ENCODE measurements at places on chromosomes 7 and 10. TPM values are rescaled to one million over a fixed set of nuclear protein-coding genes. Genes with fewer than 3 reads are reported as not detected.
A peak's percentile ranks its signal among the peaks of the same experiment; 100 is the strongest.

The STX1A gene
- total RNA-seq, result 7.1 TPM

The ARHGAP22 gene
- 5.7 TPM for total RNA-seq

The TMEM130 gene
- 0.12 TPM for total RNA-seq

The TMEM184A gene
- 0.05 TPM for total RNA-seq

The TBXAS1 gene
- total RNA-seq, result 16.8 TPM

The CPXM2 gene
- 14.6 TPM for total RNA-seq

The SPDYE16 gene
- total RNA-seq, result 1.2 TPM

DNA sequence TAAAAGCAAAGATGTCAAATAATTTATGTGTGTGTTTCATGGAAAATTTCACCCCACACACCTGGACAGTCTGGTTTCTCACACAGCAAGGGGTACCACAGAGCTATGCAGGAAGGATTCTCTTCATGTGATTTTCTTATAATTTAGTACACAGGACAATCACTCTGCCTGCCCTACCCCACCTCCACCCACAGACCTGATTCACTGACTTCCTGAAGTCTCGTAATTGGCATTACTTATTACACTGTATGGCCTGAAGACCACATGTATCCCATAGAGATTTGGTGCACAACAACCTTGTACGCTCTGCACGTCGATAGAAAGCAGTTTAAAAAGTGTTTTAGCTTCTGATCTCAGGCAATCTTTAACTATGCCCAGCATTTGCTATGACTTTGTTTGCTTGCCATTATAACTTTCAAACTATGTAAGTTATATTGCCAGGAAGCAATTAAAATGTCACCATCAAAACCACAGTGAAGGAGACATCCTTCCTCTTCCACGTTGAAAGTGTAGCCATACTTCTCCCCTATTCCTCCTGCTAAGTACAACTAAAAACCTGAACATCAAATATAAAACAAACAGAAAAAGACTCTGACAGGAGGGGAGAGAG, 279.4 kb upstream of the IMMP2L start:
- DNase-seq, result no peak

GRCh38 chr10:26858707-26859034, 2.1 kb downstream of the ABI1 start:
- no peak for DNase-seq

- DNase-seq, result peak; percentile 51
Observed at GRCh38 chr7:108146070-108146842, 16.1 kb upstream of the LAMB4 start.

DNA sequence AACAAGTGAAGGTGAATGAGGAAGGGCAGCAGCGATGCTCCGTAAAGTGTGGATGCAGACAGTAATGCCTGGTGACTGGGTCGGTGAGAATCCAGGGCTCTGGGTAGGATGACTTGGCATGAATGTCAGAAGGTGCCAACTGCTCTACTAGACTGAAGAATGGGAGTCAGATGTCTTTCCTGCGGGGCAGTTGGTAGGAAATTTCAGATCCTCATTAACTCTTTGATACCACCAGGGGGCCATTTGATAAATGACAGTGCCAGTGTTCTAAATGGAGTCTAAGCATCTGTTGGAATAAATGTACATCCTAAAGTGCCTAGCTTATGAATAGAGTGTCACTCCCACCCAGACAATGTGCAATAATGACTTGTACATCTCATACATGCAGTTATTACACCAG, 462.0 kb downstream of the GRM8 start:
- no peak for DNase-seq

DNA sequence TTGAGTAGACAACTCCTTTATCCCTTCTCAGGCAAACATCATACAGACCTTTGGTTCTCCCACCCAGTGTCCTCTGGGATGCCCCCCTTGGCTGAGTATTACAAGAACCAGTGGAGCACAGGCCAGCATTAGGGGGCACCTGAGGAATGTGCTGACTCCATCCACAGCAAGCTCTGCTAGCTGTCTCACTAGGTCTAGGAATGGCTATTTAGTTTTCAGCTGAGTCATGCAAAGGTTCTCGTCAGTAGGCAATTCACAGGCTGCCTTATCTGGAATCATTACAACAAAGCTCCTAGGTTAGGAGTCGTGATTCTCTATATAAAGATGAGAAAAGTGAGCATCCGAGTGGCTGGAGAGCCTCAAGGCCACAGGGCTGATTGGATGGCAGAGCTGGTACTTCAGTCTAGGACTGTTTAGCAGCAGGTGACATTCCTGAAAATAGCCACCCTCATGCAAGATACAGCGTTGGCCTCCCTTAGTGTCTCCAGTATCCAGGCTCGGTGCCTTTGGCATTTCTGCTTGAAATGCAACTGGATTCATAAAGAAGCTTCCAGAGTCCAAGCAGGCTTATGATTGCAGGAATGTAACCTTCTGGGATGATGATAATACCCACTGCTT, 75.8 kb downstream of the CDCA7L start:
- DNase-seq, result no peak

DNA sequence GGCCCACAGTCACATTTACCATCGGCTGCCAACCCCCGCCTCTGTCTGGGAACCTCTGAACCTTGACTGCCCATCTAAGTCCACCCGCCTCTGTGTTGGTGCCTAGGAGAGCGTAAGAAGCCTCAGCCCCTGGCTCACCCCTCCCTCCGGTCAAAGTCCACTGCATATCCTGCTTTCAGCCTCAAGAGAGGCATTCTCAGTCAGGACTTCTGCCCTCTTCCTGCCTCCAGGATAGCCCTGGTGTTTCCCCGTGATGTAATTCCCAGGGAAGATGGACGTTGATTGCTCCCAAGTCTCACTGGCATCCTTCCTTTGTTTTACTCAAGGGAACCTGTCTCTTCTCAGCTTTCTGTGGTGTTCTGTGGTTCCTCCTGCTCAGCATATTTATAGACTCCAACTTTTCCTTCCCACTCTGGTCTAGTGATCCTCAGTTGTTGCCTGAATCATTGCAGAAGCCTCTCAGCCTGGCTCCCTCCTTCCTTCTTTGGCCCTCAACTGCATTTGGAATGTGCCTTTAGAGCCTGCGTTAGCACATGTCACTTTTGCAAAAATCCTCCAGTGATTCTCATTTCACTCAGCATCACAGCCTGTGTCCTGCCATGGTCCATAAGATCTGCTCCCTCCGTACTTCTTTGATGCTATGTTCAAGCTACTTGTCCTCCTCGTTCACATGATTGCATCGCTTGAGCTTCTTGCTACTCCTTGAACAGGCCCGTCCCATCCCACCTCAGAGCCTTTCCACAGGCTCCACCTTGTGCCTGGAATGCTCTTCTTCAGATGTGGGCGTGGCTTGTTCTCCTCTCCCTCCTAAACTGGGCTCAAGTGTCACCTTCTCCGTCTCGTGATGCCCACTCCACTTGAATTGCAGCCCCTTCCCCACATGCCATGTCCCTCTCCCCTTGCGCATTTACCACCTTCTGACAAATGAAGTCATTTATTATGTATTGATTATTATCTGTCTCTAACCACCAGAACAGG, 124.2 kb downstream of the PLPP4 start:
- DNase-seq, result no peak

DNA sequence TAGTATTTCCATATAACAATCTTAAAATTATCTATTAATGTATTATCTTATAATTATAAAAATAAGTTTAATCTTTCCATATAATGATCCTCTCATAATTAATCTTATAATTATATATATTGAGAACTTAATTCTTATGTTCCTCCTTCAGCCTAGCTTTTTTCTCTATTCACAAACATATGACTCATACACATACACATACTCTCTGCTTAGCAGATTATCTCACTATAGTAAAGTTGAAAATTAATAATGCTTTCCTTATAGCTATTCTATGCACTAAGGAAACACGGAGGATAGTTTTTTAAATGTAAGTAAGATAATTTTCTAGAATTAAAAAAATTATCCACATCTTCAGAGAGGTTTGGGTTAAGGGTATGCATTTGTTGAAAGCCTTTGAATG, 47.7 kb upstream of the ITGB8 start:
- DNase-seq, result no peak

- no peak for DNase-seq
Observed at GRCh38 chr10:100886521-100886920, 26.2 kb upstream of the SLF2 start.

GRCh38 chr10:30219971-30220751, 128.9 kb downstream of the MTPAP start:
- no peak for DNase-seq

DNA sequence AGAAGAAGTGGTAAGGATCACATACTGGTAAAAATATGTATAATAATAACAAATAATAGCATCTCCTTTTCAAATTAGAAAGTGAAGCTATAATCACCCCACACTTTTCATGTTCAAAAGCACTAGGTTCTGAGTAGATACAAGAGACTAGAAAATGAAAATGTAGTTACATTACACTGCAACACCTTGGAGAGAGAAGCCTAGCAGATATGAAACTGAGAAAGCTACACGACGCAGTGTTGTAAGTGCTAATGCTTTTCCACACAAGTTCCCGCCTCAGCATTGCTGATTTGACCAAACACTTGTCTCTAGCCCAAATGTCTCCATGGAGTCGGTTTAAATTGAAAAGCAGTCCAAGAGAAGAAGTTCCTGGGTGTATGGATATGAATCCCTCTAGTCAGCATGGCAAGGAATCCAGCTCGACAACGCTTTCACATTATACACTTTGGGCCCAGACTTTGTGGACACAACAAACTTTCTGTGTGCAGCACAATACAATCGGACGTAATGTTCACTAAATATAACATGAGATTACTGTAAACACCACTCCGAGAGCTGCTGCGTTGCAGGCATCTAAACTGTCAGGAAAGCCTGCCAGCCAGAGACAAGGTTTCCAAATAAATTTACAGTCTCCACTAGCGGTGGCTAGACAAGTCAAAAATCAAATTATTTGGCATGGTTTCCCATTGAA, 1.7 kb downstream of the PDE1C start:
- DNase-seq, result no peak

DNA sequence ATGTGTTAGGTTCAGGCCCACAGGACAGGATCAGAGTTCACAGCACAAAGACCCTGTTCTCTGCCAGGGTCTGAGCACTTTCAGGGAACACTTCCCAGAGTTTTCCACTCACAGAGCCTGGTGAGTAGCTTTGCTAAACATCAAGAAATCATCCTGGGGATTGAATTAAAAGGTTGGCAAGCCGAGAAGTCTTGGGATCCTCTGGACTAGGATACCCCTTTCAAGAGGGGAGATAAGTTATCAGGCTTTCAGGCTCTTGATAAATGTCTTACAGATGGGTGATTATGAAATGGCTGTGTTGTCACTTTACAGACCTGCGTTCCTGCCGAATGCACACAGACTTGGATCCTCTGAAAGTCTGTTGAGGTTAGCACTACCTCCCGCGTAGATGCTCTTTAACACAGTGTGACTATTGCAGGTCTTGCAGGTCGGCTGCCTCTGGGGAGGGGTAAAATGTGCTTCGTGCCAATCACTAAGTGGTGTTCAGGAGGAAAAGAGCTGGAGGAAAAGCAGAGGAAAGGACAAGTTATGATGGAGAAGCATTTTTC, 473.5 kb upstream of the AKR1E2 start:
- DNase-seq, result no peak

GRCh38 chr7:18540396-18540795, 44.8 kb downstream of the HDAC9 start:
- DNase-seq, result no peak

- no peak for DNase-seq
Observed at GRCh38 chr7:80641548-80641947, 3.1 kb downstream of the CD36 start.

- no peak for DNase-seq
Observed at GRCh38 chr10:74453169-74453568, 302.1 kb downstream of the ADK start.

DNA sequence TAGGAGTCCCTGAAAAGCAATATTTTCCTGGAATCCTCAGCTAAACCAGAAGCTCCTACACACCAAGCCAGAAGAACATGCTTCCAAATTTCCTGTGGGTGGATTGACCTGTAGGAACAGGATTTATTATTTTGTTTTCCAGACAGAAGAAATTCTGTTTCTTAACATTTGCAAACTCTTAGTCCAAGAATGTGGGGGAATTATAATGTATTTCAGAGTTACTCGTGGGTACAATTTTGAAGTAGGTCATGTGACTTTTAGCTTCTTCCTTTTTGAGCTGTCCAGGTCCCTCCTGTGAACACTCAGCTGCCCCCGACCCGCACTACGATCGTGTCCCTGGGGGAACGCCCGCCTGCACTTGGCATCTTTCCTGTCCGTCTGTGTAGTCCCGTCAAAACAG, 27.7 kb upstream of the VIPR2 start:
- DNase-seq, result peak; percentile 64

- DNase-seq, result no peak
Observed at GRCh38 chr10:106992055-106992454, 172.5 kb downstream of the SORCS1 start.

- peak; percentile 88 for DNase-seq
Observed at GRCh38 chr7:91940572-91941341, at the start of gene AKAP9. AKAP9 (plus strand) TSS chr7:91940862; CDS start chr7:91941100, 238 bp downstream.

GRCh38 chr10:71309919-71310318, 9.1 kb upstream of the SLC29A3 start:
- no peak for DNase-seq

DNA sequence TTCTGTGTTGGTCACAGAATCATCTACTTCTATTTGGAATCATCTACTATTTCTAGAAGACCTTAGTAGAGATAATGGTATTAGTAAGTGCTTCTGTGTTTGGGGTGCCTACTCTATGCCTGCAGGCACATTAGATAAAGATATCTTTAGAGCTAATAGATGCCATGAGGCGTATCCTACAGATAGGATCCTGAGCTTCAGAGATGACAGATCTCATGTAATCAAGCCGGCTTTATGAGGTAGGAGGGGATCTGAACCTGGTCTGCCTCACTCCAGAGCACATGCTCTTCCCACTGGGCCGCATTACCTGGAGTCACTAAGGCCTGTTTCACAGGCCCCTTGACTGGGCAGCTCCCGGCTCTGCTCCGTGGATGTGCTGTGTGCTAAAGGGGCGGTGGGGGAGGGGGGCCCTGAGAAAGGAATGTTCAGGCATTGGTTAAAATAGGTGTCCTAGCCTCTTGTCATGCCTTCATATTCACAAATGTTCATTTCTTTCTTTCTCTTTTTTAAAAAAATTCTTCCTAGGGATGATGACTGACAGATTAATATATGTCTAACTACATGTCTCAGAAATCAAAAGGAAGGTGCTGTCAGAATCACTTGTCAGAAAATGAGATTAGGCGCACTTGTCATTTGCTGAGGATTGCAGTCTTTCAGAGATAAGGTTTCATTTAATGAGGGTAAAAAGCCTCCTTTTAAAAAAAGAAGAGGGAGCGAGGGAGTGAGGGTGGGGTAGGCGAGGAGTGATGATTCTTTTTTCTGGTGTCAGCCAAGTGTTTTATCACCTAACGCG, 458.0 kb upstream of the GALNT17 start:
- no peak for DNase-seq

DNA sequence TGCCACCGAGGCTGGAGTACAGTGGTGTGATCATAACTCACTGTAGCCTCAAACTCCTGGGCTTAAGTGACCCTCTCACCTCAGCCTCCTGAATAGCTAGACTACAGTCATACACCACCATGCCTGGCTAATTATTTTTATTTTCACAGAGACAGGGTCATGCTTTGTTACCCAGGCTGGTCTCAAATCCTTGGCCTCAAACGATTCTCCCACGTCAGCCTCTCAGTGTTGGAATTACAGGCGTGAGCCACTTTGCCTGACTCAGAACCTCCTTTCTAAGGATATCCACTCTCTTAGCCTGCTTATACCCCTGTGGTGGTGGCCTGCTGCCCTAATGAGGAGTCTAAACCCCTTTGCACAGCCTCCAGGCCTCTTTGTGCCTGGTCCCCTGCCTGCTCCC, 4.2 kb upstream of the IGFBP1 start:
- DNase-seq, result no peak

All from ovary (tissue), 10 donors.